ENCODE measurements at places on chromosomes 1 and 21.

DNA sequence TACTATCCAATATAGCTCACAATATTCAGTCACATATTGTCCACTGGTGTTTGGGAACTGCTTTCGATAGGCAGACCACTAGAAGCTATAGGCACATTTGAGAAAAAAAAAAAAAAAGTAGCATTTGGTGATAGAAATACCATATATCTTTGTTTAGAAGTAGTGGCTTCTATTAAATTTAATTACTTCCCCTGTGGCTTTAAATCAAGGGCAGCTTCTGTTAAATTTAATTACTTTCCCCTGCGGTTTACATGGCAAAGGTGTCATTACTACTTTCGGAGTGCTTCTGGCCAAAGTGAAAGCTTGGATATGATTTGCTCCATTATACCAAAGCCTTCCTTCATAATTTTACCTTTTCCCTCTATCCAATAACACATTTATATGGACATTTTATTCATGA is 229.9 kb downstream of the TTLL7 start:
- no peak for DNase-seq

- no peak for DNase-seq
Measured at GRCh38 chr21:33855190-33855589, 60.4 kb downstream of the ATP5PO start.

DNA sequence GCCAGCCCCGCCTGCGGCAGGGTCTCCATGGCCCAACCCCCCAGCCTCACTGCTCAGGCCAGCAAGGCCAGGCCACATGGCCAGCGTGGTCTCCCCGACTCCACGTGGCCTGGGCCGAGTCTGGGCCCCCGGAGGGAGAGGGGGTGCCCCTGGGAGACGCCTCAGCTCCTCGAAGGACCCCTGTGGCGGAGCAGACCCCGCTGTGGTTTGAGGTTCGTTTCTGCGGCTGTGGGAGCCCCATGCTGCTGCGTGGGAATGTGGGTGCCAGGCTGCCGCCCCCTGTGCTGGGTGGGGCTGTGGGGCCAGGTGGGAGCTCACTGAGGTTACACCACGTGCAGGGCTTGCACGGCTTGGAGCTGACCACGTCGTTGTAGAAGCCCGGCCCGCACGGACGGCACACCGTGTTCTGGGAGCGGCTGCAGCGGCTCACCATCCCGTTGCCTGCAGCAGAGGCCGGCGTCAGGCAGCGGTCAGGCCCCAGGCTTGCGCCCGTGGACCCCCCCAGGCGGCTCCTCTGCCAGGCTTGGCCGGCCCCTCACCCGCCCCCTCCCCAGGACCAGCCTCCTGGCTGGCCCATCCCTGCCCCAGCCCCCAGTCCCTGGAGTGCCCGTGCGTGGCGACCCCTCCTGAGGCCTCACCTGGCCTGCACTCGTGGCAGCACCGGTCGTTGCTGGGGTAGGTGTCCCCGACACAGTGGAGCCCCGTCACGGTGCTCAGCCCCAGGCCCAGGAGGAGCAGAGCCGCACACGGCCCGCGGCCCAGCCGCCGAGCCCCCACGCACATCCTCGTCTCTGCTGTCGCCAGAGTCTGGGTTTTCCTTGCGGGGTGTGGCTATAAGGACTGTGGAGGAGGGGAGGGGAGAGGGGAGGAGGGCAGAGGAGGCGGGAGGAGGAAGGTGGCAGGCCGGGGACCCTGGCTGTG is at the start of gene TNFRSF4:
TSS of gene TNFRSF4 (minus strand) at position 809 of the 921 bp plus-strand sequence. CDS start at position 783, 26 bp downstream.
- no peak for DNase-seq

- no peak for DNase-seq
Measured at GRCh38 chr1:84668185-84668584, 22.1 kb downstream of the SSX2IP start.

DNA sequence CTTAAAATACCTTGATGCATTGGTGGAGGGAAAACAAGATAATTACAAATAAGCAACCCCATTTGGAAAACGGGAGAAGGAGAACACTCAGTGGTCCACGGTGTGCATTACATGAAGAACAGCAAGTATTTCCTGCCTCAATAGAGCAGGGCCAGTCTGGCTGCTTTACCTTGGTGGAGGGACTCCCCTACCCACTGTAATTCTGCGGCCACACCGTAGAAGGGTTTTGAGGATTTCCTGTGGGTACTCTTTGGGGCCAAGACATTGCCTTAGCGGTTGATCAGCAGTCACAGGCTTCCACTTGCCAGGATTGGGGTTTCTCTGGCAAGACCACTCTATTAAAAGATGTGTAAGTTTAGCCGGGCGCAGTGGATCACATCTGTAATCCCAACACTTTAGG is 16.3 kb upstream of the TMEM54 start:
- DNase-seq = no peak

- DNase-seq = no peak
Measured at GRCh38 chr1:227886993-227887696, 60.6 kb downstream of the WNT9A start.

DNA sequence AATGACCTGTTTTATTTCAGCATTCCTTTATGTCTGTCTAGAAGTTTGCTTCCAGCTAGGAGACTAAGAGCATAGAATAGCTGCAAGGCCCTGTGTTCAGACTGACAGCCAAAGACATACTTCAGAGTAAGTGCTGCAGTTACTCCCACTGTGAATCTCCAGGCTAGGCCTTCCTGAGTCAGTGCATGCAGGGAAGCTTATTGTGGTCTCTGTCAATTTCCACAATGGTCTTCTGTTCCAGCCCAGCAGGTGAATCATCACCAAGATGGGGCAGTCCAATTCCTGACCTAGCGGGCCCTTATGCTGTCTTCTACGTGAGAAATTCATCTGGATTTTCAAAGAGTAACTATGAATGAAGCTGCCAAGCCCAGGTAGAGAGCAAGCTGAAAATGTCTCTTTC is 146.3 kb upstream of the C8B start:
- no peak for DNase-seq
